Stimulated activated CD4-positive, alpha-beta T cell treated with anti-CD3 and anti-CD28 coated beads, Interleukin-2, amount 100 ng/mL, for 4 hours (primary cell): ENCODE measurements at places on chromosomes 1 and 21.

DNA sequence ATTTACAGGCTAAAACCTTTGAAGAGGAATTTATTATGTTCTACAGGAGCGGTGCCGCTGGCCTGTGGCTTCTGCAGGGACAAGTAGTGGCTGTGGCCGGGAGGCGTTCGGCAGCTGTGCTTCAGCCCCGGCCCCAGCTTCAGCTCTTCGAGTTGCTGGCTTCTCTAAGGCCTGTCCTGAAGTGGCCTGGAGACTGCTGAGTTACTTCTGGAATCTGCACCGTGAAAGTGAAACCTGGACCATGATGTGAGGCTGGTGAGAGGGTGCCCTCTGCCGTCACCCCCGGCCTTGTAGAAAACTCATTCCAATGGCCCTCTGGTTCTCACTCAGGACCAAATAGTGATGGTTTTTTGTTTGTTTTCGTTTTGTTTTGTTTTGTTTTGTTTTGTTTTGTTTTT lies 48.1 kb downstream of the PRKCZ start:
- no peak for DNase-seq

DNA sequence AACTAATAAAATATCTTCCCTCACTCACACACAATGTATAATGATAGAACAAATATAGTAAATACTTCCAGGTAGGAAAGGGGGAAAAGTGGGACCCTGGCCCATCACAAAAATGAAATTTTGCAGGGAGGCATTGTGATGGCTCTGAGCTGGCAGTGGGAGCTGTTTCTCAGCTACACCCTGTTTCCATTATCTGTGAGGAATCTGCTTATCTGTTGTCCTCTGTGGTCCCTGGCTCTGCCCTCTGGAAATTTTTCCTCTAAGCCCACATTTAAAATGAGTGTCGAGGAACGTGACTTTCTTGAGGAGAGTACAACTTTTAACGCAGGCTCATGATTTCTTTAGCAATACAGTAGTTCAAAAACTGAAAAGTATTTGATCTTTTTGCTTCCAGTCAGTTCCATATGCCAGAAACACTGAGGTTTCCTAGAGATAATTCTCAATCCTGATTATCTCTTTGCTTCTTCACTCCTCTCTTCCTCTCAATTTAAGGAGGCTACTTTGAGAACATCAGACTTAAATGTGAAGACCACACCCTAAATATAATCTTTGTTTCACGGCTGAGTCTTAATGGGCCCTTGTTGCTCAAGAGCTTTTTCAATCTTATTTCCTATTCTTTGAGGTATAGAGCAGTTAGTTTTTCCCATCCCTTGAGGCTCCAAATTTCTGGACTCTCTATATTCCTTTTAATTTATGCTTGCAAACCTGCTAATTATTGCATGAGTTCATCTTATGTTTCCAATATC lies 5.0 kb upstream of the EEIG2 start:
- no peak for DNase-seq

DNA sequence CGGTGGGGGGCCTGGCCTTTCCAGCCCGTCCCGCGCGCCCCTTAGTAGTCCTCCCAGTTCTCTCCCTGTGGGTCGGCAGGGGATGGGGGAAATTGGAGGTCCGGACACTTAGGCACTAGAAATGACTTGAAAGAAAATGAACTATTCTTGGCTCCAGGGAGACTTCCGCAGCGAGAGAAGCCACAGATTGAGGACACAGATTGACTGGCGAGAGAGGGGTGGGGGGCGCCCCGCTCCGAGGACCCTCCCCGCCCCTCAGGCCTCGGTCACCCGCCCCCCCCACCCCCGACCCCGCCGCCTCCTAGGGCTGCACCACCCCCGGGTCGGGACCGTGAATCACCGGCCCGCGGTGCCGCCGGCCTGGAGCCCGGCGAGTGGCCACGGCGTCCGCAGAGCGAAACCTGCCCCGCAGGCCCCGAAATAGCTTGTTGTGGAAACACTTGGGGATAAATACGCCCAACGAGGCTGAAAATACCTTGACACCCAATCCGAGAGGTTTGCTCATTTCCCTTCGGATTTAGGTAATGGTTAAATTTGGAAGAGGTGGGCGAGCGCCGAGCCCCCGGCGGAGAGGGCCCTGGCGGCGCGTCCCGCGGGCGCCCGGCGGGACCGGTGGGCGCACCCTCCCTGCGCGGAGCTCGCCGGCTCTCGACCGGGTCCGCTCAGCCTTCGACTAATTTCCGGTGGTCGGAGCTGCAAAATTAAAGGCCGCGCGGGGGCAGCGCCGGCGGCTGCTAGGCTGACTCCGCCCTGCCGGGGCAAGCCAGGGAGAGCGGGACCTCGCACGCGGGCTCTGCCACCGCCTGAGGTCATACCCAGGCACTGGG lies at the start of gene GFI1:
TSS of gene GFI1 (minus strand) at position 675 of the 827 bp plus-strand sequence. CDS start 3,438 bp downstream, outside the sequence.
- DNase-seq, result peak; percentile 47

GRCh38 chr1:12376236-12377045 lies 146.6 kb downstream of the VPS13D start:
- no peak for DNase-seq

DNA sequence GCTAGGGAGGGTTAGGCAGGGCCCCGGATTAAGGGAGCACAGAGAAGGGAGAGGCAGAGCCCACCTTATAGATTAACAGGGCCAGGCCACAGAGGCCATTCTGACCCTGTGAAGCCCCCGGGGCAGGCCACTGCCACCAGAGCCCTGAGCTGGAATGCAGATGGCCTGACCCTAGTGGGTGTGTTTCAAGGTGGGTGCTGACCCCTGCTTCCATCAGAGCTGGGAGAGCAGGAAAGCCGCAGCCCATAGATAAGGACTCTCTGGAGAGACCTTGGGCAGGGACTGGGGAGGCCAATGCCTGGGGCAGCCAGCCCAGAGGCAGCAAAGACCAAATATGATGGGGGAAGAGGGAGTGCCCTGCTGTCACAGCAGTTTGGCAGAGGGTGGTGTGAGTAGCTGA lies 35.9 kb downstream of the NCMAP start:
- no peak for DNase-seq

DNA sequence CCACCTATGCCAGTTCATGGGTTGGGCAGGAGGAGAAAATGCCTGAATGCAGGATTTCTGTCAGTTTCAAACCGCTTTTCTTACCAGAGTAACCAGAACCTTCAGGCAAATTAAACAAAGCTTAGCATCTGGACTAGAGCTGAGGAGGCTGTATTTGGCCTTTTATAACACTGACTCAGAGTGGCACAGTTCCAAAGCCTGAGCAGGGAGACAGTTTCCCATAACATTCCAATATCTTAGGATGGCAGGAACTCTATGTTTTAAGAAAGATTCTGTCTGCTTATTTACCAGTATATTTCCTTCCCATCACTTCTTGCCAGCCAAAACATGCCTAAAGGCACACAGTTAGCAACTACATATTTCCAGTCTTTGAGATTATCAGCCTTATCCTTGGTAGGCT lies 46.8 kb downstream of the UBR4 start:
- DNase-seq, result no peak

- no peak for DNase-seq
These were observed 9.4 kb downstream of the OXCT2 start for GRCh38 chr1:39761557-39762260.

- DNase-seq, result no peak
These were observed 1.2 kb upstream of the LHX9 start for GRCh38 chr1:197915862-197916499.

DNA sequence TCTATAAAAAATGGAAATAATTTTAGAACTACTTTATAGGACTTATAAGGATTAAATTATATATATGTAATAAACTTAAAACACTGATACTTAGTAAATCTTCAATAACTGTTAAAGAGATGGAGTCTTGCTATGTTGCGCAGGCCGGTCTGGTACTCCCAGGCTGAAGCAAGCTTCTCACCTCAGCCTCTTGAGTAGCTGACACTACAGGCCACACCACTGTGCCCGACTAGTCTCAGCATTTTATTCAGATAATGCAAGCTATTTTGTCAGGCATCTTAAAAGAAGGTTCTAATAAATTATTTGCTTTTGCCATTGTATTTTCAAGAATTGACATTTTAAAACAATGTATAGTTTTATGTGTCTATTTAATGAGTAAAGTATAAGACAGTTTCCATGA lies 20.8 kb downstream of the CNST start:
- DNase-seq, result no peak

GRCh38 chr1:11417162-11417561 lies 61.8 kb upstream of the DISP3 start:
- no peak for DNase-seq

- no peak for DNase-seq
These were observed 22.7 kb upstream of the SHE start for GRCh38 chr1:154524881-154525280.

DNA sequence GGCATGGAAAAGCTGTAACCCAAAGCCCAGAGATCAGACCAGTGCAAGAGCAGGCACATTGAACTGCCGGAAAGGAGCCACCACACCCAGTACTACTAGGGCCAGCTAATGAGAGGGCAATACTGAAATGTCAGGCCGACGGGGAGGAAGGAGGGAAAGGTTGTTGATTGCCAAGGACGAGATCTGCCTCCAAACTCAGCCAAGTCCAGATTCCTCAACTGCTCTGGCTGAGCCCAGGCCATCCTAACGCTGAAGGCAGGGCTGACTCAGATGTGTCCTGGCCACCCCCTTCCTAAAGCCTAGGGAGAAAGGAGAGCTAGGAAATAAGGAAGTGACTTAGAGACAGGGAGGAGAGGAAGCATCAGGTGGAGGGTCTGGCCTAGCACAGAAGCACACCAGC lies 42.1 kb upstream of the IPO9 start:
- no peak for DNase-seq
